ENCODE measurements at places on chromosomes 16 and 17.
A peak's percentile ranks its signal among the peaks of the same experiment; 100 is the strongest.

GRCh38 chr16:72901000-72901627 lies 146.8 kb downstream of the ZFHX3 start:
- no peak for DNase-seq

DNA sequence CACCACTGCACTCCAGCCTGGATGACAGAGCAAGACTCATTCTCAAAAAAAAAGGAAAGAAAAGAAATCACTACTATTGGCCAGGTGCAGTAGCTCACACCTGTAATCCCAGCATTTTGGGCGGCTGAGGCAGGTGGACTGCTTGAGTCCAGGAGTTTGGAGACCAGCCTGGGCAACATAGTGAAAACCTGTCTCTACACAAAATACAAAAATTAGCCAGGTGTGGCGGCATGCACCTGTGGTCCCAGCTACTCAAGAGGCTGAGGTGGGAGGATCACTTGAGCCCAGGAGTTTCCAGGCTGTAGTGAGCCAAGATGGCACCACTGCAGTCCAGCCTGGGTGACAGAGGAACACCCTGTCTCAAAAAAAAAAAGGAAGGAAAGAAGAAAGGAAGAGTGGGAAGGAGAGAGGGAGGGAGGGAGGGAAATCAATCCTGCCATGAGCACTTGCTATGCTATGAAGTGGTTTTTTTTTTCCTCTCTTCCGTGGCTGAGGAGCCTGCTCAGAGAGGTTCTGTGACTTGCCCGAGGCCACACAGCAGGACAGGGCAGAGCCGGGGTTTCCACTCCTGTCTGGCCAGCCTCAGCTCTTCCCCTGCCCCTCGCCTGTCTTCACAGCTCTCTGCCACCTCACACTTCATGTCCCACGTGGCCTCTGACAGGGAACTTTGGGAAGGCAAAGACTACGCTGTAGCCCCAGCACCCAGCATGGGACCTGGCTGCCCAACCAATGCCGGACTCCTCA lies 10.9 kb downstream of the GRIN2C start:
- DNase-seq, result no peak

- no peak for DNase-seq
Measured at GRCh38 chr16:73355981-73356380, 308.1 kb upstream of the ZFHX3 start.

DNA sequence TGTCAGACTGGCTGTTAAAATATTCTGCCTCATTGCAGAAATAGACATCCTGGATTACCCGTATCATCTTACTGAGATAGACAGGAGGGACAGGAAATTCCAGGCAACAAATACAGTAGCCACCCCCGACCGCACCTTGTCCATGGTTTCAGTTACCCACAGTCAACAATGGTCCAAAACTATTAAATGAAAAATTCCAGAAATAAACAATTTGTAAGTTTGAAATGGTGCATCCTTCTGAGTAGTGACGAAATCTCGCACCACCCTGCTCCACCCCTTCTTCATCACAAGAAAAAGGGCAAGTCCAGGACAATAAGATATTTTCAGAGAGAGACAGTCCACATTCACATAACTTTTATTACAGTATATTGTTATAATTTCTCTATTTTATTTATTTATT lies 23.6 kb upstream of the PRSS54 start:
- DNase-seq, result no peak

DNA sequence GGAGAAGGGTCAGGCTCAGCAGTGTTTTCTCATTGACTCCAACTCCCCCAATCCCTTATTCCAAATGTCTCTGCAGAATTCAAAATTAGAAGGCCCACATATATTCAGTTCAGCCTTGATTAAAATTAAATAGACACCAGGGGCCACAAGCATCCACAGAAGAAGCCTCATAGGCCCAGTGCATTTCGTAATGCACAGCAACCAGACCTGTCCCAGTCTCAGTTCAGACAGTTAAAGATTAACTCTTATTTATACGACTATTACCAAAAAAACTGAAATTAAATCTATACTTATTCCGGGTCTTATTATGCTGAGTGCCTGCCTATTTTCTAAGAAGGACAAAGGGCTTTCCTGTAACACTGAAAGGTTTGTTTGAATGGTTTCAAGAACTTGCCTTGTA lies 41.8 kb upstream of the GSG1L start:
- DNase-seq, result no peak

GRCh38 chr17:50461550-50462132 lies 7.0 kb downstream of the CHAD start:
- DNase-seq, result no peak

- no peak for DNase-seq
Measured at GRCh38 chr16:73572135-73572828, 524.4 kb upstream of the ZFHX3 start.

GRCh38 chr17:21357696-21358656 lies 18.2 kb upstream of the KCNJ12 start:
- DNase-seq, result no peak

DNA sequence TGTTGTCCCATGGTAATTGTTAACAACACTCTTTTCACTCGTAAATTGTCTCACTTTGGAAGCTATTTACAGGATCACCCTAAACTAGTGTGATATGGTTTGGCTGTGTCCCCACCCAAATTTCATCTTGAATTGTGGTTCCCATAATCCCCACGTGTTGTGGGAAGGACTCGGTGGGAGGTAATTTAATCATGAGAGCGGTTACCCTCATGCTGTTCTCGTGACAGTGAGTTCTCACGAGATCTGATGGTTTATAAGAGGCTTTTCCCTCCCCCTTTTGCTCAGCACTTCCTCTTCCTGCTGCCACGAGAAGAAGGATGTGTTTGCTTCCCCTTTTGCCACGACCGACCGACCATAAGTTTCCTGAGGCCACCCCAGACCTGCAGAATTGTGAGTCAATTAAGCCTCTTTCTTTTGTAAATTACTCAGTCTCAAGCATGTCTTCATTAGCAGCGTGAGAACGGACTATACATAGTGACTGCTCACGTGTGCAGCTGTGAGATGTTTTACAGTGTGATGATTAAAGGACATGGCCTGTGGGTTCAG lies 34.4 kb downstream of the DNAH3 start:
- no peak for DNase-seq

DNA sequence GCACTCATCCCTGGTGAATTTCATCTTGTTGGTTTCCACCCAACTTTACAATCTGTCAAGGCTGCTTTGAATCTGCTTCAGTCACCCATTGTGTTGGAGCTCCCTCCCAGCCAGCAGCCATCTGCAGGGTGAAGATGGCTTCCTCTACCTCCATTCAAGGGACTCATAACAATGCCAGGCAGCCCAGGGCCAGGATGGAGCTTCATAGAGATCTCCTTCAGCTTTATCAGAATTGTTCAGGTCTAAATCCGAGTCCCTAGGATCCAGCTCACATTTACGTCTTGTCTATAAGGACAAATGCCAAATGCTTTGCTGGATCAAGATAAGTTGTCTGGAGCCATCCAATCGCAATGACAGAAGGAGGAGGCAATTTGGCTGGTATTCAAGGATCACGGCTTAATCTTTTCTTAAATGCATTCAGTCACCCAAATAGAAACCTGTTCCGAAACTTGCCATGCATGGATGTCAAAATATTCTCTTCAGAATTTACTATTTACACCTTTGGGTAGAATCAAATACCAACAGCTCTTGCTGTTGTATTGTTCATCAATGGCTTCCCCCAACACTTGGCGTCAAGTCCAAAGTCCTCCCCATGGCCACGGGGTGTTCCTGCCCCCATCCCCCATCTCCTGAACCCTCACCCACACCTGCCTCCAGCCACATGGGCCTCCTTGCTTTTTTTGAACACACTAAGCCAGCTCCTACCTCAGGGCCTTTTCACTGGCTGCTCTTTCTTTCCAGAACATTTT lies 3.8 kb upstream of the FAM171A2 start:
- no peak for DNase-seq

DNA sequence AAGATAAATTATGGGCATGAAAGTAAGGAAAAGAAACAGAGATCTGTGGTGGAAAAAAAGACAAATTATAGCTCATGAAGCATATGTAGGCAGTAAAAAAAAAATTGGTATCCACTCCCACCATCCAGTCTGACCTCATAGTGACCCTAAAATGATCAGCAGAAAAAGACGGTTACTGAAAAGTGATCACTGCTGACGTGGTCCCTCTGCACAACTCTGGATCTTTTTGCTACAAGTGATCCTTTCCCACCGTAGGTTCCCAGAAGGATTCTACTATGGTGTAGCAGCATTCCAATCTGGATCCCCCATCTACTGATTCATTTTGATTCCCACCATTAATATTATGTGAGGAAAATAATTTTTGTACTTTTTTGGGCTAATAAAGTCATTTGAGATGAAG lies 10.9 kb upstream of the CHST6 start:
- no peak for DNase-seq

GRCh38 chr16:72978212-72978611 lies 69.7 kb downstream of the ZFHX3 start:
- DNase-seq, result no peak

DNA sequence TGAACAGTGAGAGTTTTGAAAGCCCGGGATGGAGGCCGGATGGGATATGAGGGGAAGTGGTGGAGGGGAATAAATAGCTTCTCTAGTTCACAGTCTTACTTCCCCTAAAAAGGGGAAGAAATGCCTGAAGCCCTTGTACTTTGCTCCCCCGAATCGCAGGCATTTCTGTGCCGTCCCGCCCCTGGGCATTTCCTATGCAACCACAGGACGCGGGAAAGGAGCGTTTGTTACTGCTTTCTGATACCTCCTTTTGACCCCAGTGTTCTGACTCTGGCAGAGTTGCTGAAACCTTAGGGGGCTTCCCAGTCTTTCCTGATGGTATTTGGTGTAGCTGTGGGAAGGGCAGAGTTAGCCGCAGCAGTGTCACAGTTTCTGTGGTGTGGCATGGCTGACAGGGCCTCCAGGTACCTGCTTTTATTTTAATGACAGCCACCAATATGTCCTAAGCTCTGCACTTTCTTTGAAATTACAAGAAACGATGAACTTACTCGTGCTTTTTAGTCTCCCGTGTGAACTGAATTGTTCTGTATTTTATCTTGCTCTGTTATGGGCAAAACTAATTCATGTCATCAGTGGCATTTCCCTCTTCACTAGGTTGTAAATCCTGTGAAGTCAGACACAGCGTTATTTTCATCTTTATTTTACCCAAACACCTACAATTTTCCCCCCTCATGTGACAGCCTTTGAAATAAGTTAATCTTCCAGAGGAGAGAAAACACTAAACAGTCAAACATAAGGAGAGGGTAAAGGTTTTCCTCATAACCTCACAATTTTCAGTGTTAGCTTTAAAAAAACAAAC lies 27.1 kb downstream of the USP10 start:
- no peak for DNase-seq

GRCh38 chr17:61444075-61444474 lies 8.1 kb upstream of the TBX4 start:
- DNase-seq, result no peak

- DNase-seq, result no peak
Measured at GRCh38 chr17:2962729-2963128, 100.7 kb downstream of the OR1D5 start.

DNA sequence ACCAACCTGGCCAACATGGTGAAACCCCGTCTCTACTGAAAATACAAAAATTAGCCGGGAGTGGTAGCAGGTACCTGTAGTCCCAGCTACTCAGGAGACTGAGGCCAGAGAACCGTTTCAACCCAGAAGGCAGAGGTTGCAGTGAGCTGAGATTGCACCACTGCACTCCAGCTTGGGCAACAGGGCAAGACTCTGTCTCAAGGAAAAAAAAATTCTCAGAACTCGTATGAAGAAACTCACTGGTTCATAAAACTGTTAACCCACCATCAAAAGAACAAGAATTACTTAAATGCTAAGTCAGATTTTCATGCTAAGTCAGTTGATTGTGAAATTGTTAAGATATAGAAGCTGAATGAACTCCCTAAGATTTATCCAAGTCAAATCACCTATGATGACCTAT lies 31.3 kb downstream of the SLC39A11 start:
- no peak for DNase-seq

- no peak for DNase-seq
Measured at GRCh38 chr16:84928679-84929420, 82.5 kb downstream of the ZDHHC7 start.

GRCh38 chr17:47915776-47916398 lies 19.9 kb downstream of the SP2 start:
- no peak for DNase-seq

GRCh38 chr17:53142890-53143289 lies 679.8 kb upstream of the KIF2B start:
- DNase-seq, result no peak

GRCh38 chr16:54318941-54319340 lies 32.4 kb upstream of the IRX3 start:
- DNase-seq, result no peak

DNA sequence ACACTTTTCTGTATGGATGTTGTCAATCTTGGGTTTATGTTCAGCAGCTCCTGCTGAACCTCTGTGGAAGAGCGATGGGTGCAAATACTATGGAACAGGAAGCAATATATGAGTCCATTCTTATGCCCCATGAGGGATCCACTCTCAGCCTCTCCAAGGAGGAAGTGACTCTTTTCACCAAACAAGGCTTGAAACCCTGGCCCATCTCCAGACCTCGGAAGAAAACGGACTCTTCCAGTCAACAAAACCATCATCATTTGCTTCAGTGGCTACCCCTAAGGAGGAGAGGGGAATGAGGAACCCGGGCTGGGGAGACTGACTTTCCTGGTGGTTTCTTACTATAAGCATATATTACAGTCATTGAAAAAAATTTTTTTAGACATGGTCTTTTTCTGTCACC lies 206.2 kb downstream of the AXIN2 start:
- no peak for DNase-seq

GRCh38 chr16:30430428-30430970 lies 669 bp upstream of the DCTPP1 start:
- peak; percentile 57 for DNase-seq

Data from activated CD4-positive, CD25-positive, alpha-beta regulatory T cell (primary cell).